Lower leg skin (tissue), 4 donors: ENCODE measurements at places on chromosomes 6 and 20. TPM values are rescaled to one million over a fixed set of nuclear protein-coding genes. Genes with fewer than 3 reads are reported as not detected.

- no peak for DNase-seq
Observed at GRCh38 chr6:4649728-4650127, 126.5 kb upstream of the CDYL start.

DNA sequence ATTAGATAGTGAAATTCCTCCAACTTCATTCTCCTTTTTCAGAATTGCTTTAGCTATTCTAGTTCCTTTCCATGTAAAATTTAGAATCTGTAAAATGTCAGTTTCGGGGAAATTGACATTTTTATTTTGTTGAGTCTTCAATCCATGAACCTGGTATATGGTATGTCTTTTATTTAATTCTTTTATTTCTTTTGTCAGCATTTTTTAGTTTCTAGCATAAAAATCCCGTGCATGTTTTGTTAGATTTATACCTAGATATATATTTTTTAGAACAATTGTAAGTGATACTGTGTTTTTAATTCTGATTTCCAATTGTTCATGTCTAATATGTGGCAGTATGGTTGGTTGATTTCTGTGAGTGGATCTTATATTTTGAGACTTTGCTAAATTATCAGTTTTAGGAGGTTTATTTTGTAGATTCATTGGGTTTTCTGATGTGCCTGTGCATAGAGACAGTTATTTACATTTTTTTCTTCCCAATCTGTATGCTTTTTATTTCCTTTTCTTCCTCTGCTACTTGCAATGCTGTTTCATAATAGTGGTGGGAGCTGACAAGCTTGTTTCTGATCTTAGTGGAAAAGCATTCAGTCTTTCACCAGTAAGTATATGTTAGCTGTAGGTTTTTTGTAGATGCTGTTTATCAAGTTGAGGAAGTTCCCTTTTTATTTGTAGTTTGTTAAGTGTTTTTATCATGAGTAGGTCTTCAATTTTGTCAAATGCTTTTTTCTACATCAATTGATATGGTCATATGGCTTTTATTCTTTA, 13.7 kb downstream of the TAB2 start:
- no peak for DNase-seq

DNA sequence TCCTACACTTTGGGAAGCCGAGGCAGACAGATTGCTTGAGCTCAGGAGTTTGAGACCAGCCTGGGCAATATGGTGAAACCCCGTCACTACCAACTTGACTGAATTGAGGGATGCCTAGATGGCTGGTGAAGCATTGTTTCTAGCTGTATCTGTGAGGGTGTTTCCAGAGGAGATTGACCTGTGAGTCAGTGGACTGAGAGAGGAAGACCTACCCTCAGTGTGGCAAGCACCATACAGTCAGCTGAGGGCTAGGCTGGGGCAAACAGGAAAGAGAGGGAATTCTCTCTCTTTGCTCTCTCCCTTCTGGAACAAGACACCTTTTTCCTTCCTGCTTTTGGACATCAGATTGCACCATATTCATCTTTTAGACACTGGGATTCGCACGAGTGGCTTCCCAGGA, 3.7 kb upstream of the ZUP1 start:
- no peak for DNase-seq

- no peak for DNase-seq
Observed at GRCh38 chr6:142251930-142252445, 49.8 kb upstream of the ADGRG6 start.

DNA sequence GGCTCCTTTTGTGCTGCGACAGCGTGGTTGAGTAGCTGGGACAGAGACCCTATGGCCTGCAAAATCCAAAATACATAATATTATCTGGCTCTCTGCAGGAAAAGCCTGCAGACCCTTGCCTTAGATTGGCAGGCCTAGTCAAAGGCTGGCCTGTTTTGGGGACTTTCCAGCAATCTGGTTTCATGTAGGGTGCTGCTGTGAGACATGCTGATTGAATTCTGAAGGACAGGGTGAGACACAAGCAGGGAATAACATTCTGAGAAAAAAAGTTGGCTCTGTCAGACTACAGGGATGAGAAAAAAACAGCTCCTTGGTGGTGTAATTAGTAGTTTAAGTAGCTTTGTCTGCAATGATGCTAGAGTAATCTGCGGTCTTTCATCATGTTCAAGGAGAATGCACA, 402.7 kb upstream of the AGPAT4 start:
- DNase-seq, result no peak

- DNase-seq, result no peak
Observed at GRCh38 chr6:13404228-13404891, 76.0 kb upstream of the TBC1D7 start.

- DNase-seq, result no peak
Observed at GRCh38 chr6:147741389-147741788, 232.9 kb downstream of the SAMD5 start.

DNA sequence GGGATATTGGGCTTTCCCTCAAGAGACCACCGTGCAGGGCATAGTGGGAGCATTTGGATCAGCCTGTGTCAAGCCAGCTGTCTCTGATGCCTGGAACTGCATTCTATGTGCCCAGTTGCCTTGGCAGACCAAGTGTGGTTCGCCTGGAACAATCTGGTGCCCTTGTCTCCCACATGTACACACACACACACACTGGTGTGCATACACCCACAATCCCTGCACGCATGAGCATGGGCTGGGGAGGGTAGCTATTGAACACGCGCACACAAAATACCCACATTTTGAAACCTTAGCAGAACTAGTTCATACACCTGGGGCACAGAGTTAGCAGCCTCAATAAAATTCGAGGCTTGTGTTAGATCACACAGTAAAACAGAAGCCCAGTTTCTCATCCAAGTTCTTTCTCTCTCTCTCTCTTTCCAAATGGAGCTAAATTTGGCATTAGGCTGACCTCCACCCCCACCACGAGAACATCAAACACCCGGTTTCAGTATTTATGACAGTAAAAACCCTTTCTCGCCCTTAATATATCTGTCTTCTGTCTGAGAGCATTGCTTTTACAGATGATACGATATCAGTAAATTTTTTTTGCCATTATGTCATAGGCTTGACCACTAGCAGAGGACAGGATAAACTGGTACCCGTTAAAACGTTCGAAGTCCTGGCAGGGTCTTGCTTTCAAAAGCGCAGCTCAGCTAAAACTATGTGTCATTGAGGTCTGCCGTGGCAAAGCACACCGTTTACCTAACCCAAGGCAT, 18.2 kb upstream of the NFATC2 start:
- DNase-seq, result no peak

DNA sequence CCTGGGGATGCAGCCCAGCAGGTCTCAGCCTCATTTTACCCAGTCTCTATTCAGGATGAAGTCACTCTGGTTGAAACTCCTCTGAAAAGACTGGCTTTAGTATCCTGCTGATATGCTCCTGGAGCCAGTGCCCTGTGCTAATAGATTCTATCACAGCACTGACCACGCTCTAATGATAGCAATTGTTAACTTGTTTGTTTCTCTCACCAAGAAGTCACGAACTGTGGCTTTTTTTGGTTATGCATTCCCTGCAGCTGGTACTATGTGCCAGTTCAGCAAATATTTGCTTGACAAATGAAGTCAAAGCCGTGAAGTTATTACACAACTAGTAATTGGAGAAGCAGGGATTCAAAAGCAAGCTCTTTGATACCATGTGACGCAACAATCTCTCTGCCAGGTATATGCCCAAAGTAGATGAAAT, 754.6 kb downstream of the KIF16B start:
- DNase-seq, result no peak

DNA sequence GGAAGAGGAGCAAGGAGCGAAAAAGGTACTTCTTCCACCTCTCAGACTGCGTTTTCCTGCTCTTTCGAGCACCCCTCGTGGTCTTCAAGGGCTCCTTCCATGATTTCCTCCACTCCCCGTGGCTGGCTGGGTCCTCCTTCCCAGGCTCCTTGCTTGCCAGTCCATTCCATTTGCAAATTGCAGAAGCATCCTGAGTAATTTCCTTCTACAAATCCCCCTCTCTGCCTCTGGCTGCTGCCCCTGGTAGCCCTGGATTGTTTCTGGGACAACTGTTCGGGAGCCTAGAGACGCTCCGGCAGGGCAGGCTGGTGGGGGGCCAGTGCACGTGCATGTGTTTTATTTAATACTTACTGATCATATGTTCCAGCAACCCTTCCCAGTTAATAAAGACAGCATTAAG, 173.1 kb downstream of the ZMYND8 start:
- no peak for DNase-seq

Gene DNAH8
- 0.02 TPM for total RNA-seq

Gene RAET1L
- 2.8 TPM for total RNA-seq

Gene OARD1
- total RNA-seq, result 19.0 TPM
